Hepatic stellate cell (primary cell): ENCODE measurements at places on chromosomes 6 and 20.

DNA sequence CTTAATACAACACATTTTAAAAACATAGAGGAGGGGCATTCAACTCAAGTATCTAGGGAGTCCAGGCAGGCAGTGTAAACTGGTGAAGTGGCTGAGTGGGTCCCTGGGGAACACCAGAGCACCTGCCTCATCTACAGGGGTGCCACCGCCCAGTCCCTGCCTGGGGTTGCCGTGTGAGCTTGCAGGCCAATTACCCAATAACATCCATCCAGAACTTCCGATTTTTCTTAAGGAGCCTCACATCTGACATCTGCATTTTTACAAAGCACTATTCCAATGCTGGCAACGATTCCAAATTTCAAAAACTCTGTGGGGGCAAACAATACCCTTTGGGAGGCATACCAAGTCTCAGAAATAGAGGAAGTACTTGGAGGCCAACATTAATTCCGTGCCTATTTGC, 288.4 kb upstream of the TSHZ2 start:
- DNase-seq = no peak

DNA sequence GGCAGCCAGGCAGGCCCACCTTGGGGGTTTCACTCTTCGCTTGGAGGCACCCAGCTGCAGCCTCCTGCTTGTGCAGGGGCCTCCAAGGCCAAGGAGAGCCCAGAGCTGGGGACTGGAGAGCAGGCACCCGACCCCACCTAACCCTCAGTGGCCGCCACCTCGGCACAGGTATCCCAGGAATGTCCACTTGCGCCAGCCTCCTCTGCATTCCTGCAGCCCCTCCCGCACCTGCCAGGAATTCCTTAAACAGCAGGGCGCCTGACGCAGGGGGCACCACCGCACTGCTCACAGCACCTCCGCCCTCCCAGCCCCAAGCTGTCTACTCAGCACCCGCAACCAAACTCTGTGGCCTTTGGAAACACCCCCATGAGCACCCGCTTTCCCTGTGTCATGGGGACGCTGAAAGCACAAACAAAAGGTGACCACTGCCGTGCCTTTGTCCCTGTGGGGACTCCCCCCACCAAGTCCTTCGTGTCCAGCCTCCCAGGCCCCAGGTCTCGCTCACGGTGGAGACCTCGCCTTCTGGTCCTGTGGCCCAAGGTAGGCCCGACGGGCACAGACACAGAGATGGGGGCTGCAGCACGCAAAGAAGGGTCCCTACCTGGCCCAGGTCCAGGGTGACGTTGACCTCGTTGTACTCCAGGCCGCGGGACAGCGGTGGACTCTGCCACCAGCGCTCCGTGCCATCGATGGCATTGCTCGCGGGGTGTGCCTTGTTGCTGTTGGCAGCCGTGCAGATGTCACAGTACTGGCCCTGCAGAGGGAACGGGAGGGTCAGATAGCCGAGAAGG, 5.1 kb downstream of the LAMA5 start:
- DNase-seq = no peak

GRCh38 chr6:28978959-28979561, 26.1 kb downstream of the ZNF311 start:
- no peak for DNase-seq

DNA sequence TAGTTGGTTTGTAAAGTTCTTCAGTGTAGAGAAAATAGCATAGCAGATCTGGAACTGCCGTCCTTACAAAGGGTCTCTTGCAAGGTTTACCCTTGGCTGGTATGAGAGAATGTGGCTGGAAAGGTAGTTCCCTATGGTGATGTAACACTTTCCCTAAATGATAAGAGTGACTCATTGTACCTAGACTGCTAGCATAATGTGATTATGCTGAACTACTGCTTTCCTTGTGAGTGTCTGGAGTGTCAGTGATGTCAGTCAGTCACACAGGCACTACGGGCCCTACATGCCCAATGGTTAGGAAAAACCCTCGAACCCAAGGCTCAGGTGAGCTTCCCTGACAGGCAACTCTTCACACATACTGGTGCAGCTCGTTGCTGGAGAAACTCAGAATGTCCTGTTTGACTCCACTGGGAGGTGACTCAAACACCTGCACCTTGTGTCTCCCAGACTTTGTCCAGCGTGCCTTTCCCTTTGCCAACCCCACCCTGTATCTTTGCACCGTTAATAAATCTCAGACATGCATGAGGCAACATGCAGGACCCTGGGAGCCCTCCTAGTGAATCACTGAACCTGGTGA, 28.4 kb upstream of the LY86 start:
- no peak for DNase-seq

- DNase-seq = no peak
Measured at GRCh38 chr20:15176929-15177328, 839.5 kb upstream of the FLRT3 start.

GRCh38 chr6:916131-916530, 223.2 kb upstream of the EXOC2 start:
- DNase-seq = no peak

DNA sequence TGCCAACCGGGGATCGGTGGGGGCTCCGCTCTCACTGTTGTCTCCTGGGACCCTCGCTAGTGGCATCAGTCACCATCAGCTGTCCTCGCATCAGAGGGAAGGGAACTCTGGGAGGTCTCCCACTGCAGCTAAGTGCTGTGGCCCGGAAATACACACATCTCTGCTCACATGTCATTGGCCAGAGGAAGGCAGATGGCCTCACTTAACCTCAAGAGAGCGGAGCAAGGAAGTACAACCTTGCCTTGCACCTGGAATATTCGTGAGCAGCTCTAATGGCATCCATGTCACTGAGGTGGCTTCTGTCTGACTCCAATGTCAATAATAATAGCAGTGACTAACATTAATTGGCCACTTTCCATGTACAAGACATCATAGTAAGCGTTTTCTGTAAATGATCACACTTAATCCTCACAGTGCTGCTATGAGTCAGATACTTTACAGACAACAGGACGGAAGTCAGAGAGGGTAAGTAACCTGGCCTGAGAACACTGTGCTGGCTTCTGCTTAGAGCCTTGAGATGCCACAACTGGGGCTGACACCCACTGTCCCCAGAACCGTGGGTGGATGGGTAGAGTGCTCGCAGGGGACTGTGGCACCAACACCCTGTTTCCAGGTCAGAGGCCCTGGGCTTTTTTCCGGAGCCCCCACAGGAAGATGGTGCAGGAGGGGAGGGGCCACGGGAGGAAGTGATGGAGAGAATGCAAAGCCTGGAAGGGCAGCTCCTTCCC, 6.0 kb downstream of the LHFPL5 start:
- peak; percentile 34 for DNase-seq

DNA sequence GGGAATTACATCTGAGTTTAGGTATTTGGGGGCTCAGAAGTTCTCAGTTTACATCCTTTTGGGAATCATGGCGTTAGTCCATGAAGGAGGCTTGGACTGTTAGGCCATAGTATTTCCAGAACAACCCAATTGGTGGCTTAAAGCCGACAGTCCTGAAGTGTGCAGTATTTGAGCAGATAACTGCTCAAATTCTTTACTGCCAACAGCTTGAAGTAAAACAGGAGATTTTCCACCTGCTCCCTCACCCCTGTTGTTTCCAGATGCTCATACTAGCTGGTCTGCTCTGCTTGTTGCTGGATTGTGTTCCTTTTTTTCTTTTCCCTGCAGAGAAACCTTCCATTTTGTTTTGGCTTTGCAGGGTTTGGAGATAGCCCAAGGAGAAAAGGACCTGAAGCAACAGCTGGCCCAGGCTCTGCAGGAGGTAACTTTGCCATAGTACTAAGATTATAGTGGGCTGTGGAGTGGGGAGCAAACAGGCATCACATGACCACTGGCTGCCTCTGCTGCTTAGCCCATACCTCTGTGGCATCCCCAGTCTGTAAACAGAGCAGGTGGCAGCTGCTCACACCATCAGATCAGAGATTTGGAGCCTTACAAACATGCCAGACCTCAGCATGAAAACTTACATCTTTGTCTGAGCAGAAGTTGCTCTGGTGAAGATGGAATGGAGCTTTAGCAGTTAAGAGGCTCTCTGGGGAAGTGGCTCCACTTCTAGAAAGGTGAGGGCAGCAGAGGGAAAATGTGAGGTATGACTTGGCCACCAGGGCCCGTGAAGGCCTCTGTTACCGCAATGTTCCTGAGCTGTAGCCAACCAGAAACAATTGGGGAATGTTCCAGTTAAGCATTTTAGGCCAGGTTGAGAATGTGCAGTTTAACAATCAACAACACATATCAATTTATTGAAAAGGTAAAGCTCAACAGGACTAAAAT, 17.6 kb downstream of the RNF8 start:
- no peak for DNase-seq

DNA sequence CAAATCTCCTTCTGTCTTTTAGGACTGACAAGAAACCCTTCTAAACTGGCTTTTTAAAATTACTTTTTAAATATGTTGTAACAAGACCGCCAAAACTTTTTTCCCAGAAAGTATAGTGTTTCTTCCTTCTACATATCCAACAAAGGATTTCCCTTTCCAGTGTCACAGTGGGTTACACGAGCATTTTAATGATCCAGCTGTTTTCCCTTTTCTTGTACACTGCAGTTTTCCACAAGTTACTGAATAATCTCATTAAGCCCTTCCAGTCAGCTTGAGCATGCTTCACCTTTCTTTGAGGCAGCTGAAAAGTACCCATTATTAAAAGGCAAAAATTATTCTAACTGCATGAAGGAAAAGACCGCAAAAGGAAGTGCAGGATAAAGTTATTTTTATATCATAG, 48.6 kb downstream of the CD24 start:
- no peak for DNase-seq

DNA sequence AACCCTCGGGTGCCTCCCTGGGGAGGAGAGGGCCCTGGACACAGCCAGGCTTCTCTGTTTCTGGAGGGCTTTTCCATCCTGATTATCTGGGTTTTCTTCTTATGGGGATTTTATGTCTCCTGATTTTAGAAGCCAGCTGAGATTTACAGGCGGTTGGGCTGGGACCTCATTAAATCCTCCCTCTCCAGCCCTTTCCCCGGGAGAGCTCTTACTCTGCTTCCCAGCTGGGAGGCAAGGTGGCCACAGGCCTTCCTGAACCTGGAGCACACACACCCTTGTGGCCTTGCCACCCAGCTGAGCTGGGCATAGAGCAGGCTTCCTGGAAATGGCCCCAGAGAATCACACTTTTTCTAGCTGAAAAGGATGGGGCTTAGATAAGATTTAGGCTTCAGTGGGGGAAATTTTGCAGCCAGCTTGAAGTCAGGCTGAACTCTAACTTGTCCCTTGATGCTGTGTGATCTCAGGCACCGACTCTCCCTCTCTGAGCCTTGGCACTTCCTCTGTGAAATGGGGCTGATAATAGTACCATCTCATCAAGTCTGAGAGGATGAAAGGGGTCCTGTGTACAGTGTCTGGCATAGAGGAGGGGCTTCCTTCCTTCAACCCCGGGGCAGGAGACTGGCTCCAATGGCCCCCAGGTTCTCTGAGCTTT, 16.6 kb downstream of the VSTM2L start:
- no peak for DNase-seq

DNA sequence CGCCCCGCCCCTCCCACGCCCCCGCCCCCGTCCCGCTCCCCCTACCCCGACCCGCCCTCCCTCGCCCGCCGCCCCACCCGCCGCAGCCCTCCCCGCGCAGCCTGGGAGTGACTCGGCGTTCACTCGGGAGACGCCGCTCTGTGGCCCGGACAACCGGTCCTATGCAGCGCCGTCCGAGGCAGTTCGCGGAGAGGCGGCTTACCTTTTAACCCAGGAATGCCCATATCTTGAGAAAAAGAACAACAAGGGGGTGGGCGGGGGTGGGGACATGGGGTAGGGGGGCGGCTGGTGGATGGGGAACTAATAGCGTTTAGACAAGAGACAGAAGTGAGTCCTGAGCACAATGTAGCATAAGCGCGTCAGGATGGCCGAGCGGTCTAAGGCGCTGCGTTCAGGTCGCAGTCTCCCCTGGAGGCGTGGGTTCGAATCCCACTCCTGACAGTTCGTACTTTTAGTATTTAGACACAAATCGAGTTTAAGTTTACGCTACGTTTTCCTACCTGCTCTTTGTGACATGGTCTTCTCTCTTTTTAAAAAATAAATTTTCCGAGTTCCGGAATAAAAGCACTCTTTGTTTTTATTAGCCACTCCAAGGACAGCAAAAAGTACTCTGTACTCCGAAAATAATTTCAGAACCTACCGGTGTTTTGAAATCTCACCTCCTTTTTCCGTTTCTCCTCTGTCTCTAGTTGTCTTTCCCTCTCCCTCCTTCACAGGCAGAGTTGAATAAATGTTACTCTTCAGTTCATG, 17.1 kb upstream of the HMGN4 start:
- peak; percentile 92 for DNase-seq

- DNase-seq = no peak
Measured at GRCh38 chr20:57103146-57103800, 163.2 kb downstream of the BMP7 start.

DNA sequence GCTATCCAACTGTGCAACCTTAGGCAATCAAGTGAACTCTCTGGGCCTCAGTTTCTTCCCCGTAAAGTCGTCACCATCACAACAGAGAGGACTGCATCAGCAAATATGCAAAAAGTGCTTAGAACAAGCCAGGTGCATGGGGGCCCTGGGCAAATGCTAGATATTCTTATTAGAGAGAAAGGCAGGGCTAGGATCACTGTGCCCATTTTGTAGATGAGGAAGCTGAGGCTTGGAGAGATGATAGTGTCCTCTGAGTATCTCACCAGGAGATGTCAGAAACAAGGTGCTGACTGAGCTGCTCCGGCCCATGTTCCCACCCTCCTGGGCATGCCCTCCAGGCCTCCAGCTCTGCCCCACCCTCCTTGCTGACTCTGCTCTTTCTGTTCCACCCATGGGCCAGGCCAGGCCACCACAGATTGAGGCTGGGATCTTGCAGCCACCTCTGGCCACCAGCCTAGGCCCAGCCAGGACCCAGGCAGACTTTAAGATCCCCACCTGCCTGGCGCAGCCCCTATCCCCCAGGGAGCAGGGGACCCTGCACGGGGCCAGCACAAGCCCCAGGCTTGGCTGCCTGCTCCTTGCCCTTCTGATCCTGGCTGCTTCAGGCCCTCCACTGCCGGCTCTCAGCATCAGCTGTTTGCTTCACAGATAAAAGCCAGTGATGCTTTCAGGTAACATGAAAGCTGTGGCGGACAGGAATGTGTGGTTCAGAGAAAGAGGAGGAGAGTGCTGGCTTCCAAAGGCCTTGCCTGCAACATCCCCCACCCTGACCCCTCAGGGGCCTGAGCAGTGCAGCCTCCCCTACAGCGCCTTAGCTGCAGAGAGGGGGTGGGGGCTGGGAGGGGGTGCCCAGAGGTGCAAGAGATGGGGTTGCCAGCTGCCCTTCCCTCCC, 47.6 kb downstream of the GRM4 start:
- no peak for DNase-seq

- DNase-seq = no peak
Measured at GRCh38 chr20:22652681-22653588, 68.6 kb upstream of the FOXA2 start.

GRCh38 chr6:143111443-143111842, 50.8 kb downstream of the AIG1 start:
- no peak for DNase-seq

DNA sequence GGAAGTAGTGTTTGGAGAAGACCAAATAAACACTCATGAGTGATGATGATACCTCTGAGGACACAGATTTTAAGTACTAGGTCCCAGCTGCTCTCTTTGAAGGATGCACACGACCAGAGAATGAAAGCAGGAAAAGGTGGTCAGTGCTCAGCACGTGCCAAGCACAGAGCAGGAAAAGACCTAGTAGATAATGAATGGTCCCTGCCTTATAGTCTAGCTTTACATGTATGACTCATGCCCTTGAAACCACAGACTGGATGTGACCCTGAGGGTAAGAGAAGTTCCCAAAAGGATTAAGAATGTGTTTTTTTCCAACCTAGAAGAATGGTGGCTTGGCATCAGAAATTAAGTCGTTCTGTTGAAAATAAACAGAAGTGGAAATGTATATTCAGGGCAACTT, 2.8 kb upstream of the MC3R start:
- no peak for DNase-seq
